ENCODE measurements at places on chromosomes 4 and X. TPM values are rescaled to one million over a fixed set of nuclear protein-coding genes. Genes with fewer than 3 reads are reported as not detected.

Gene DLG3
- total RNA-seq = 86.8 TPM

Gene RBM46
- not detected for total RNA-seq

Gene CC2D2A
- total RNA-seq = 18.8 TPM

Gene RAB39B
- total RNA-seq = 30.6 TPM

Gene GAGE12J
- not detected for total RNA-seq

Gene MAGEA8
- not detected for total RNA-seq

Gene AR
- total RNA-seq = 0.41 TPM

Gene PABPC4L
- 1.2 TPM for total RNA-seq

All from frontal cortex (tissue), 4 donors.